ENCODE measurements at places on chromosomes 11 and 22. TPM values are rescaled to one million over a fixed set of nuclear protein-coding genes. Genes with fewer than 3 reads are reported as not detected.

The NLRP6 gene
- 3.5 TPM for total RNA-seq

The UBTFL1 gene
- not detected for total RNA-seq

The TPH1 gene
- 0.73 TPM for total RNA-seq

The IFITM10 gene
- 0.90 TPM for total RNA-seq

The CCDC87 gene
- total RNA-seq, result 2.3 TPM

The DDTL gene
- 3.5 TPM for total RNA-seq

The ZDHHC8 gene
- 75.8 TPM for total RNA-seq

The DDX25 gene
- total RNA-seq, result not detected

The TMEM132A gene
- not detected for total RNA-seq

The SLC25A17 gene
- total RNA-seq, result 9.0 TPM

The OR5AK2 gene
- total RNA-seq, result not detected

The NAT10 gene
- total RNA-seq, result 59.1 TPM

The TMPRSS6 gene
- 0.31 TPM for total RNA-seq

The OR8D4 gene
- total RNA-seq, result not detected

The DBX1 gene
- total RNA-seq, result not detected

The CALCB gene
- total RNA-seq, result 0.62 TPM

The SYT8 gene
- not detected for total RNA-seq

The PC gene
- total RNA-seq, result 5.8 TPM

The AIFM3 gene
- 0.34 TPM for total RNA-seq

The SCGB2A2 gene
- not detected for total RNA-seq

The TTC36 gene
- 0.55 TPM for total RNA-seq
